Mesothelial cell of epicardium (in vitro differentiated cells): ENCODE measurements at places on chromosomes 13 and 19.

GRCh38 chr13:29893438-29893837 lies 43.0 kb upstream of the UBL3 start:
- no peak for DNase-seq

GRCh38 chr19:5149932-5150901 lies 181.3 kb downstream of the KDM4B start:
- DNase-seq, result no peak

GRCh38 chr19:11574689-11575088 lies 2.8 kb downstream of the ACP5 start:
- DNase-seq, result no peak

DNA sequence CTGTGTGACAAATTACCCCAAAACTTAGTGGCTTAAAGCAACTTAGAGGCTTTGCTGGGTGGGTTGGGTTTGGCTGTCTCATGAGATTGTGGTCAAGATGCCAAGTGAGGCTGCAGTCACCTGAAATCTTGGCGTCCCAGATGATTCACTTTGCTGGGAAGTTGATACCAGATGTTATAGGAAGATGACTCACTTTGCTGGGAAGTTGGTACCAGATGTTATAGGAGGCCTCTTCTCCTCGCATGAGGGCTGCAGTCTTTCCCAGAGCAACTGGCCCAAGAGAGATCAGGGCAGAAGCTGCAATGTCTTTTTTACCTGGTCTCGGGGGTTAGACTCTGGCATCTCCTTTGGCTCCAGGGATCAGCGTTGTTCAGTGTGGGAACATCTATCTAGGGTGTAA lies 16.8 kb downstream of the TEX29 start:
- DNase-seq, result no peak

- DNase-seq, result no peak
Observed at GRCh38 chr19:12886651-12886968, 391 bp downstream of the KLF1 start.

- DNase-seq, result no peak
Observed at GRCh38 chr13:37615276-37615675, 16.7 kb upstream of the POSTN start.

DNA sequence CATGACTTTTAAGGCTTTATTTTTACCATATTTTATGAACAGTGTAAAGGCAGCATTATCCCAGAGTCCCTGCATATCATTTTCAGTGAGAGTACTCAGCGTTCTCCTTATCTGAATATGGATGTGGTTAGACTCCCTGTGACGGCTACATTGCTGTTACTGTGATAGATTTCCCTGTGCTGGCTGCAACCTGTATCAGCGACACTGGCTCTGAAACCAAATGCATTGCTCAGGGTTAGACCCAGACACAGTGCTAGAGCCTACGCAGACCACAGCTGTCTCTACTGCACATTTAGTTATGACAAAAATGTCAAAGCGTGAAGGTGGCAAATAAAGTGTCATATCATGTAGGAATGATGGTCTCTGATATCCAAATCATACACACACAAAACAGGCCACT lies 138.0 kb downstream of the ENOX1 start:
- no peak for DNase-seq

- no peak for DNase-seq
Observed at GRCh38 chr19:42352301-42353259, 27.1 kb downstream of the MEGF8 start.

GRCh38 chr19:11797491-11797890 lies 832 bp upstream of the ZNF491 start:
- DNase-seq, result peak; percentile 78
